Activated naive CD4-positive, alpha-beta T cell treated with anti-CD3 and anti-CD28 coated beads, Interleukin-2, amount 10 ng/mL, durations not matched to agents 7 days and 5 days (primary cell): ENCODE measurements at places on chromosomes 6 and 20.

DNA sequence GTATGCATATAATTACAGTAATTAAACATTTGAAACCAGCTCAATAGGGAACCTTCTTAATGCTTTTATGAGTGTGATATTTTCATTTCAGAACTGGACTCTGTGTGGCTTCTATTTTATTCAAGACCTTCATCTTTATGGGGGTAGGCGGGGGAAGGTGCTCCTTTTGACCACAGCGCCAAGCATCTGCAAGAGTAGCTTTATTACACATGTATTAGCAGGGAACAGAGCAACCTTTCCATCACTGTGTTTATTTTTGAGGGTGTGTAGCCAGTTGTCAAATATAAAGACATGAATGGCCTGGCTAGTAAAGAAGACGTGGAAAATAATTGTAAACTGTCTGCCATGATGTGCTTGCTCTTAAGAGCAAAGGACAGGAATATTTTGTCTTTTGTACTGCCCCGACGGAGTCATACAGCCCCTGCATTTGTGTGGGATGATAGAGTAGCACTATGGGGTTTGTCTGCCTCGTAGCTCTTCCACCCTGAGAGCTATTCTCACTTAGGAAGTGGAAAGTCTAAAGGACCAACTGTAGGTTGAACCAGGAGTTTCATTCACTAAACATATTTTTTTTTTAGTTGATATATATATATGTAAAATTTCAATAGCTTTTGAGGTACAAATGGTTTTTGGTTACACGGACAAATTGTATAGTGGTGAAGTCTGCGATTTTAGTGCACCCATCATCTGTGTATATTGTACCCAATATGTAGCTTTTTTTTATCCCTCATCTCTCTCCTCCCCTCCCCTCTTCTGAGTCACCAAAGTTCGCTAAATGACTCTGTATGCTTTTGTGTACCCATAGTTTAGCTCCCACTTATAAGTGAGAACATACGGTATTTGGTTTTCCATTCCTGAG is 91.2 kb downstream of the CARMIL1 start:
- DNase-seq: no peak

- no peak for DNase-seq
Observed at GRCh38 chr6:7165002-7165889, 57.5 kb downstream of the RREB1 start.

DNA sequence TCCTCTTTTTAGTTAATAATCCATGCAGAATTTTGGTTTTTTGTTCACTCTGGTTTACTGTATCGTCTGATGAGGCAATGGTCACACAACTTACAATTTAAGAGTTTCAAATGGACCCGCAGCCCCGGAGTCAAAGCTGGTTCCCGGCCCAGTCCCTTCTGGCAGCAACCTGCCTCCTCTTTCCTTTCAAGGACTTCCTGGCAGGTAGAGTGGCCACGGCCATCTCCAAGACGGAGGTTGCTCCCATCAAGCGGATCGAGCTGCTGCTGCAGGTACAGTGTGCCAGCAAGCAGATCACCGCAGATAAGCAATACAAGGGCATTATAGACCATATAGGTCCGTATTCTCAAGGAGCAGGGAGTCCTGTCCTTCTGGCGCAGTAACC is 218.2 kb downstream of the GJA1 start:
- no peak for DNase-seq

DNA sequence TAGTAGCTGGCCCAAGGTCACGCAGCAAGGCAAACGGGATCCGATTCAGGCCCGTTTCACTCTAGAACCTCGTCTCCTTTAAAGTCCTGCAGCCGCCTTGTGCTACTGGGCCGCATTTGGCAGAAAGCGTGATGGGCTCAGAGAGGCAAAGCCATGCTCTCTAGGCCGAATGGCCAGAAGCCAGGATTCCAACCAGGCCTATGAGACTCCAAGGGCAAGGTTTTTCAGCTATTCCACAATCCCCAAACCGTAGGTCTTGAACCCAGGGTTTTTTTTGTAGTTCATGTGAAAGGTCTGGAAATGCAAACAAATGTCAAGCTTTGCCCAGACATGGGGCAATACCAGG is 174.1 kb downstream of the PREX1 start:
- DNase-seq: no peak

- DNase-seq: no peak
Observed at GRCh38 chr20:59743767-59744485, 139.6 kb downstream of the PHACTR3 start.

DNA sequence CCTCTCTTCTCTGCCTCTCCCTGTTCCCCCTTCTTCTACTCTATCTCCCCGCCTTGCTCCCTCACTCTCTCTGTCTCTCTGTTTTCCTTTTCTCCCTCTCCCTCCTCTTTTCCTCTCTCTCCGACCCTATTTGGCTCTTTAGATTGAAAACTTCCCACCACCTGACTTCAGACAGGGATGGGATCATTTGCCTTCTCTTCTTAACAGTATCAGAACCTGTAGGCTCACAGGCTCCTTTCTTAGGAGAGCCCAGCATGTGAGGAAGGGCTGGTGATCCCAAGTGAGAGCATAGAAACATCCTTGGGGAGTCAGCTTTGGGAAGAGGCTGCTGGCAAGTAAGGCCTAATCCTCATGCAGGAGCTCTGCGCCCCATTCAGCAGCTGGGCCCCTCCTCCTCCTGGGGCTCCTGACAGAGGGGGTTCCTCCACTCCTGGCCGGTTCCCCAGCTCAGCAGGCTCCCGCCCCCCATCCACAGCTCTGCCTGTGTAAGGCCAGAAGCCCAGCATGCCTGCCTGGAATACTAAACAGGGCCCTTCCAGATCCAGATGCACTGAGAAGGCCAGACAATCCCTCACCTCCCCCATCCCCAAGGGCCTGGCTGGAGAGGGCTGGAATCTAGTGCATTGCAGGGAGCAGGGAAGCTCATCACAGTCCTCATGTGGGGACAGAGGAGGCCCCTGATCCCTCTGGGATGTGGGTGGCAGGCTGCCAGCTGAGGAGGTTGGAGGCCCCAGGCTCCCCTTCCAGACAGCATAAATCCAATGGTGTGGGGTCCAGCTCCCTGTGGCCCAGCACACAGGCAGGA is 93.4 kb downstream of the PTPRT start:
- no peak for DNase-seq

DNA sequence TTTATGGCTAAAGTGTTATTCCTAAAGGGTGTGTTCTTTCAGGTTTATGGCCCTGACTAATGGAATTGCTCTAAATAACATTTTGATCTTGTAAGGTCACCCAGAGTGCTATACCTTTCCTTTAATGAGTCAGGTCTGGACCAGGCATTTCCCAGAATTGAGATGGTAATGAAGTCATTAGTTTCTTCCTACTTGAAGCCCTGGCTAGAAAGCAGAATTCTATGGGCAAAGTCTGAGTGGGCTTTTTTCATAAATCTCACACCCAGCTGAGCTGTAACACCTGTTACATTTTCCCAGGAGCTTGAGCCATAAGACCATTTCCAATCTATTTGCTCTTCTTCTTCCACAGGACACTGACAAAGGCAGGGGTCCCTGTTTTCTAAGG is 122.0 kb upstream of the ID4 start:
- DNase-seq: no peak

- no peak for DNase-seq
Observed at GRCh38 chr20:47230811-47231256, 125.7 kb downstream of the ZMYND8 start.

DNA sequence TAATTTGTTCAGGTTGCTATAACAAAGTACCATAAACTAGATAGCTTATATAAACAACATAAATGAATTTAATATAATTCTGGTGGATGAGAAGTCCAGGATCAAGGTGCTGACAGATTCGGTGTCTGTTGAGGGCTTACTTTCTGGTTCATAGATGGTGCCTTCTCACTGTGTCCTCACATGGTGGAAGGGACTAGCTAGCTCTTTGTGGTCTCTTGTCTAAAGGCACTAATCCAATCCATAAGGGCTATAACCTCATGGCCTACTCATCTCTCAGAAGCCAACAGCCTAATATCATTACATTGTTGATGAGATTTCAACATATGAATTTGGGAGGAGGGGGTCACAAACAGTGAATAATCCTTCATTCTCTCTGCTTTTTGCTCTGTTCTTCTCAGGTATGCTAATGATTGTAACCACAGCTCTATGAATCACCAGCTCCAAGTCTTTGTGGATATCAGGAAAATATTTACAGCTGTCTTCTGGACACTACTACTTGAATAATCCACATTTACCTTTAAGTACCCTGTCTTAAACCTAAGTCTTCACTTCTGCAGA is 122.3 kb downstream of the NKAIN2 start:
- DNase-seq: no peak

- no peak for DNase-seq
Observed at GRCh38 chr6:107186047-107186446, 70.7 kb upstream of the BEND3 start.

- no peak for DNase-seq
Observed at GRCh38 chr6:3450888-3451287, 6.0 kb downstream of the SLC22A23 start.

GRCh38 chr6:87731818-87732661 is 30.0 kb upstream of the AKIRIN2 start:
- peak; percentile 36 for DNase-seq

- DNase-seq: no peak
Observed at GRCh38 chr20:7829031-7829430, 111.2 kb downstream of the HAO1 start.

DNA sequence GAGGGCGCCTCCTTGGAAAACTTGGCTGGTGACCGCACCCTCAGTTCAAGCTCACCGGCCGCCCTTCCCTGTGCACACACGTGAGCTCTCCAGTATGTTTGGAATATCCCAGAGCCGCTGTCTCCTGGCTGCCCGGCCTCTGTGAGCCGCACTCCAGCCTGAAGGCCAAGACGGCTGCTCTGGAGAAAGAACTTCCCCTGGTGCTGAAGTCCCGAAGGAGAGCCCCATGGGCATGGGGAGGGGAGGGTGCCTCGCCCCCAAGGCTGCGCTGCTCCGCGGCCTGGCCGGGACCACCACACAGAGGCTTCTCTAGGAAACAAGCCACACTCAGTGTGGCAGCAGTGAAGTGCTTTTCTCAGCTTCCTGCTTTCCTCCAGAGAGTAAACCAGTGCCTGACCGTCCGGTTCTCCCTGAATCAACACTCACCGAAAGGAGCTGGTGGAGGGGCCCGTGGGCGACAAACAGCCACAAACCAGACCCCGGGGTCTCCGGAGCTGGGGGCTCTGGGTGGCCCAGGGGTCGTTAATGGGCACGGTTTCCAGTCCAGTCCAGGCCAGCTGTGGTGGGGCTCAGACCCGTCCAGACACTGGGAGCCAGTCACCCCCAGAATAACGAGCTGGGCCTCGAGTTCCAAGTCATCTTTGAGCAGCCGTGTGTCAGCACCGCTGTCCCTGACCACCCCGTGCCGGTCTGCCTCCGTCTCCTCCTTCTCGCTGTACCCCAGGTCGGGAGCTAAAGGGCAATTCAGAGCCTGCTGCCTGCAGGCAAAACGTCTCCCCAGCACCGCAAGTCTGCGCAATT is 87.4 kb upstream of the BHLHE23 start:
- DNase-seq: peak; percentile 17

DNA sequence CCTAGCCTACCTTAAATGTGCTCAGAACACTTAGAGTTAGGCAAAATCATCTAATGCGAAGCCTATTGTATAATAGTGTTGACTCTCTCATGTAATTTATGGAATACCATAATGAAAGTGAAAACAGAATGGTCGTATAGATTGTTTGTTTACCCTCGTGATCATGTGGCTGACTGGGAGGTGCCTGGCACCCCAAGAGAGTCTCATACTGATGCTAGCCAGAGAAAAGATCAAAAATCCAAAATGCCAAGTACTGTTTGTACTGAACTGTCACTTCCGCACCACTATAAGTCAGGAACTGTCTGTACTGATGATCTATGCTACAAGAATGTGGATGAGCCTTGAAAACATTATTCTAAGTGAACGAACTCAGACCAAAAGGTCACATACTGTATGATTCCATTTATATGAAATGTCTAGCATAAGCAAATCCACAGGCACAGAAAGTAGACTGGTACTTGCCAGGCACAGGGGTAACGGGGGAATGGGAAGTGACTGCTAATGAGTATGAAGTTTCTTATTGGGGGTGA is 22.4 kb downstream of the ZMYND8 start:
- no peak for DNase-seq

DNA sequence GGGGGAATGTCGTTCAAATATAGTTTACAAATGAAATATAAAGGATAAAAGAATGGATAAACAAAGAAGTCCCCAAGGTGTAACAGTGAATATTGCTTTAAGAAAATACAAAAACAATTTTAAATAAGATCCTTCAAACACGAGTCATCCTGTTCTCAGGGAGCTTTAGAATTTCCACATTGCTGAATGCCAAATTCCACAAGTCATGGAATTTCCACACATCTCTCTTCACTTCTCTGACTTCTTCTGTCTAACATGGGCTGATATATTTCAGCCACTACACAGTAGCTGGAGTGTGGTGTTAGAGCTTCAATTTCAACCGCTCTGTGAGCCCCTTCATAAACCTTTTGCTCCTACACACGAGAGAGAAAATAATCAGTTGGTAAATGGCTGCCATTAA is 28.0 kb downstream of the IL22RA2 start:
- no peak for DNase-seq

- DNase-seq: peak; percentile 64
Observed at GRCh38 chr6:32947552-32948465, 5.1 kb downstream of the HLA-DMA start.

GRCh38 chr6:37373822-37374471 is 20.2 kb downstream of the RNF8 start:
- no peak for DNase-seq

GRCh38 chr6:118665011-118665410 is 13.6 kb upstream of the CEP85L start:
- DNase-seq: no peak

DNA sequence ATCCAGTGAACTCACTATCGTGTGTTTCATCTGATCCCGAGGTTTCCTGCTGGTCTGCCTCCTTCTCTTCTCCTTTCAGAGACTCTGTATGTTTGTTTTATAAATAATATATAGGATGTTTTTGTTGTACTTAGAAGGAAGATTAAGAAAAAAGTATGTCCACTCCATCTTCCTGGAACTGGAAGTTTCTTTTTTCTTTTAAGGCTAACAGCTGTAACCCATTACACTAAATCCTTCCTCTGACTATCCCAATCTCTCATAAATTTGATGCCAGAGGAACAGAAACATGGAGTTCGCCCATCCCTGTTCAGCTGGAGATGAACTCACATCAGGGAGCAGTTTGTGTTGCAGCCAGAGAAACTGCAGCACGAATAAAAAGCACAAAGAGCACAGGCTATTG is 20.7 kb downstream of the RIPK1 start:
- DNase-seq: no peak

DNA sequence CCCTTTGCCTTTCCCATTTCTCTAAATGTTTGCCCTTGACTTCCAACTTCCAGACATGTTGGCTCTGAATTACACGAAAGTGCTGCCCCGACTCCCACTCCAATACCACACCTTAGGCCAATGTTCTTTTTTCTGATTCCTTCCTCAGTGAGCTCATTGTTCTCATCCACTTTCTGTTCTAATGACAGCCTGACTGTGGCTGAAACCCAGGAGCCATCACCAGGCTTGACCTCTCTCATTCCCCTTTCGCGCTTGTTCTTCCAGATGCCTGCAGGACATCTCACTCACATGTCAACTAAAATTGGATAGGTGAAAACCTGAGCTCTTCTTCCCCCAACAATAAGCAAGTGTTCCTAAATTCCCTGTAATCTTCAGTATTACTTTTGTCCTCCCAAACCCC is 40.4 kb downstream of the PTPRK start:
- DNase-seq: no peak
